ENCODE measurements at places on chromosomes 16 and 17.

DNA sequence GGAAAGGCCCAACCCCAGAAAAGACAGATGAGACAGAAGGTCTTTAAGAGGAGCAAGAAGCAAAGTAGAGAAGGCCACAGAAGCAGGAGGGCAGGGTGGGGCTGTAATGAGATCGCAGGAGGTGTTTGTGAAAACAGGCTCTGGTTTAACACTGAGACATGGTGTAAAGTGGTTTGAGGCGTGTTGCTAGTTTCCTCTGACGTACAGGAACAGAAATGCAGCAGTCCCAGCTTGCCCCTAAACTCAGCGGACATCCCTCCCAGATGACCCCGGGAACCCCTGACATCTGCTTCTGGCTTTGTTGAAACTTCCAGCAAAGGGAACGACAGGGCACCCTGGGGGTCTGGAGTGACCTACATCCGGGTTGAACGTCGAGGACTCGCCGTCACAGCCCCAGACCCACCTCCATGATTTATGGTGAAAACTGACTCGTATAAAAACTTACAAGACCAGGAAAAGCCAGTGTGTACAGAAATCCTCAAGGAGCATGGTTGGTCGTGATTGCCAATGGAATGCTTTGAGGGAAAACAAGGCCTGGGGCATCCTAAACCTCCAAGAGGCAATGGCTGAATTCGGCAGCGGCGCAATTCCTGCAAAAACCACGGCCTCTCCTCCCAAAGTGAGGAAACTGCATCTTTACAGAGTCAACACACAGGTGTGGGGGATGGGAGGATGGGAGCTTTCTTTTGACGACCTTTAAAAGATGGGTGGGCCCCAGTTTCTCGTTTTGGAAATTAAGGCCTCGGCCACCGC, 25.8 kb downstream of the LITAF start:
- no peak for DNase-seq

DNA sequence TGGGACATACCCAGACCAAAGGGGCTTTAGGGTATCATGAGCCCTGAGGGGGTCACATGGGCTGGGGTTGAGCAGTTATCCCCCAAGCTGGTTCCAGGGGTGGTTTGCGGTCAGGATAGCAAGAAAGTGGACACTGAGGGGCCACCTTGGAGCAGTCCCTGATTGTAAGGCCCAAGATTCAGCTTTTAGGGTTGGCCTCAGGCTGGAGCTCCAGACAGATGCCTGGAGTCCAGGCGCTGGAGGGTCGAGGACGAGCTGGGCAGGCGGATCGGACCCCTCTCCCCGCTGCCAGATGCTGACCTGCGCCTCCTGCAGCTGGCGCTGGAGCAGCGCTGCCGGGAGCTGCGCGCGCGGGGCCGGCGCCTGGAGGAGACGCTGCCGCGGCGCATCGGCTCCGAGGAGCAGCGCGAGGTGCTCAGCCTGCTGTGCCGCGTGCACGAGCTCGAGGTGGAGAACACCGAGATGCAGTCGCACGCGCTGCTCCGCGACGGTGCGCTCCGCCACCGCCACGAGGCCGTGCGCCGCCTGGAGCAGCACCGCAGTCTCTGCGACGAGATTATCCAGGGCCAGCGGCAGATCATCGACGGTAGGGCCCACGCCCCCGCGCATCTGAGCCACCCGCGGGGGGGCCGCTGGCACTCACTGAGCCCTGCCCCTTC, 10.0 kb downstream of the BTBD17 start:
- DNase-seq = no peak

DNA sequence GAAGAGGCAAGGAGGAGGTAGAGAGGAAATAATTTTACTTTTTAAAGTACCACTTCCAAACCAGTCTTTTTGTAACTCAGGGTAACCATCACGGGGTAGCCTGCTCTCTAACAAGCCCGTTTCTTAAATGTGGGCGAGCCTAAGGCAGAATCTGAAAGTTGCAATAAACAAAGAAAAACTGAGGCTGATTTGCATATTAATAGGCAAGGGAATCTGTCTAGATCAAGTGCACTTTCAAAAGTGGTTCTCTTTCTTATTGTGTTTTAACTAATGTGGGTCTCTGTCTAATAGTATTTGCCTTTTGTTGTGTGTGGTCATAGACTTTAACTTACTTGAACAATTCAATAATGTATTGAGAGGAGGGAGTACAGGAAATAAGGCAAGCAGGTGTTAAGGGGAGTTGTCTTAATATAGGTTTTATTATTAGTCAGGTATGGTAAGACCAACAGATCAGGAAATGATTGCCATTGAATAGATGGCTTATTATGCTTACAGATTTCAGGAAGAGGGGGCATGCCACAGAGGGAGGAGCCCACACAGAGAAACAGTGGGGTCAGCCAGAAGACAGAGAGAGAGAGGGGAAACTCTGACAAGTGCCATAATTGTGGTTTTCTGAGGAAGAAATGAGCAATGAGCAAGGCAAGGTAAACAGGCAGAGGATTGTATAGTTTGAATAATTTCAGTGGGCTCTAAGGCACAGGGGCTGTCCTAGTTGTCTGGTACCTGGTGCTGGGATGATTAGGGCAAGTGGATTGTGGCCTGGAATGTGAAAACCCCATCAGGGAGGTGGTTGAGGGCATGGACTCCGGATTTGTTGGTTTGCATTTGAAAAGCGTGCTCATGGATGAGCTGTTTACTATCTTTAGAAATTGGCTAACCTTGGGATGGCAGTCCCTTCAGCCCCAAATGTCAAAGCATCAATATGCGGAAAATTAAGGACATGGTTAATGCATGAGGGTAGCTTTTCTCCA, 237.2 kb downstream of the TOX3 start:
- DNase-seq = no peak

- no peak for DNase-seq
Observed at GRCh38 chr16:72975809-72976437, 72.0 kb downstream of the ZFHX3 start.

GRCh38 chr17:81641825-81642489, 5.0 kb downstream of the TSPAN10 start:
- no peak for DNase-seq

GRCh38 chr17:44901411-44901921, 2.2 kb upstream of the EFTUD2 start:
- DNase-seq = no peak

- no peak for DNase-seq
Observed at GRCh38 chr16:25854141-25854540, 162.4 kb downstream of the HS3ST4 start.

- DNase-seq = no peak
Observed at GRCh38 chr16:57755061-57755684, 19.6 kb downstream of the KATNB1 start.

GRCh38 chr17:51618476-51618875, 358.1 kb downstream of the UTP18 start:
- DNase-seq = no peak

DNA sequence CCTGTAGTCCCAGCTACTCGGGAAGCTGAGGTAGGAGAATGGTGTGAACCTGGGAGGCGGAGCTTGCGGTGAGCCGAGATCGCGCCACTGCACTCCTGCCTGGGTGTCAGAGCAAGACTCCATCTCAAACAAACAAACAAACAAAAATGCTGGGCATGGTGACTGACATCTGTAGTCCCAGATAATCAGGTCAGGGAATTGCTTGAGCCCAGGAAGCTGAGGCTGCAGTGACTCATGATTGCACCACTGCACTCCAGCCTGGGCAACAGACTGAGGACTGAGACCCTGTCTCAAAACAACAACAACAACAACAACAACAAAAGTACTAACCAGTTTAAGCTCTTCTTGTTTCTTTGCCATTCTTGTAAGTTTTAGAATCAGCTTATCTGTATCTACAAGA, 383.0 kb upstream of the PMFBP1 start:
- no peak for DNase-seq

DNA sequence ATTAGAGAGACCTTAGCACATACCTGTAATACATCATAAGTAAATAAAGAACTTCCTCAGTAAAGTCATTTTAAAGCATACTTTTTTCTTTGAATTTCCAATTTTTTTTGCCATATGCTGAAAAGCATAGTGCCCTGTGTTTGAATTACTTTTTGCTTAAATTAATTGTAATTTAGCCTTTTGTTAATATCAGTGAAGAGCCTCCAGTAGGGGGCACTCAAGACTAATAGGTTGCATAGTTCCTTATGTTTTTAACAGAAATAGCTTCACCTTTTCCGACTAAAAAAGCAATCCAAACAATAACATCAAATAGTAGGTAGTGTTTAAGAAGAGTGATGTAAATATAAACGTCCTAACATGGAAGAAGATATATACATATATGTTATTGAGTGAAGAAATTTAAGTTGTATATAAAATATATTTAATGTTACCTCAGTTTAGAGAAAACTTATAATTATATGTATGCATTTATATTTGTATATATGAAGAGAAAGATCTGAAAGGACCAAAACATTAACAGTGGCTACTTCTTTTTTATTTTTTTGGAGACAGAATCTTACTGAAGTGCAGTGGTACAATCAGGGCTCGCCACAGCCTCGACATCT, 18.6 kb downstream of the RAD51C start:
- no peak for DNase-seq

DNA sequence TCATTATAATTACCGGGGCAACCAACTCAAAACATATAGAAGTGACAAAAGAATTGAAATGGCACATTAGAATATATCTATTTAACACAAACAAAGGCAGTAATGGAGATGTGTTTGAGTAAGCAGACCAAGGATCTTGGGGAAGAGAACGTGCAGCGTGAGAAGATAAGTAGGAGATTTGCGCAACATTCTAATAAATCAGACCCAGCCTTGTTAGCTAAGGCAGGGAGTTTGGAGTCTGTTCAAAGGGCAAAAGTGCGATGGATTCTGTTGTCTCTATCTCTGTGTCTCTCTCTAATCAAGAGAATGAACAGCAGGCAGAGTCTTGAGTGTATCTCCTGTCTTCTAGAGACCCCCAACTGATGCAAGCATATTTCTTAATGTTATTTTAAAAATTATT, 55.0 kb upstream of the FA2H start:
- DNase-seq = no peak

DNA sequence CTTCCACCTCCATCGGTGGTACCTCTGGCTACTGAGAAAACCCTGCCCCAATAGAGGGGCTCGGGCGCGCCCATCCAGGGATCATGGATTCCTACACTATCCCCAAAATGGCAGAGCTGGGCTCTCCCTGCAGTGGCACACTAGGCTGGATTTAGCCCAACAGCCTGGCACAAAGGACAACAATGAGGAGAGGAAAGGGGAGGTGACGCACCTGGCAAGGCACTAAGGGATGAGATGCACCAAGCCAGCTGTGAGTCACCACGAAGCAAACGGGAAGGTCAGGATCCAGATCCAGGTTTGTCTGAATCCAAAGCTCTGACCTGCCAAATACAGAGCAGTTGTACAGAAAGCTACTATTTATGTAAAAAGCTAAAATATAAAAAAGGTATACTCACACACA, 18.1 kb downstream of the UBE2O start:
- DNase-seq = no peak

GRCh38 chr17:47803201-47803600, 18.4 kb downstream of the OSBPL7 start:
- DNase-seq = no peak

DNA sequence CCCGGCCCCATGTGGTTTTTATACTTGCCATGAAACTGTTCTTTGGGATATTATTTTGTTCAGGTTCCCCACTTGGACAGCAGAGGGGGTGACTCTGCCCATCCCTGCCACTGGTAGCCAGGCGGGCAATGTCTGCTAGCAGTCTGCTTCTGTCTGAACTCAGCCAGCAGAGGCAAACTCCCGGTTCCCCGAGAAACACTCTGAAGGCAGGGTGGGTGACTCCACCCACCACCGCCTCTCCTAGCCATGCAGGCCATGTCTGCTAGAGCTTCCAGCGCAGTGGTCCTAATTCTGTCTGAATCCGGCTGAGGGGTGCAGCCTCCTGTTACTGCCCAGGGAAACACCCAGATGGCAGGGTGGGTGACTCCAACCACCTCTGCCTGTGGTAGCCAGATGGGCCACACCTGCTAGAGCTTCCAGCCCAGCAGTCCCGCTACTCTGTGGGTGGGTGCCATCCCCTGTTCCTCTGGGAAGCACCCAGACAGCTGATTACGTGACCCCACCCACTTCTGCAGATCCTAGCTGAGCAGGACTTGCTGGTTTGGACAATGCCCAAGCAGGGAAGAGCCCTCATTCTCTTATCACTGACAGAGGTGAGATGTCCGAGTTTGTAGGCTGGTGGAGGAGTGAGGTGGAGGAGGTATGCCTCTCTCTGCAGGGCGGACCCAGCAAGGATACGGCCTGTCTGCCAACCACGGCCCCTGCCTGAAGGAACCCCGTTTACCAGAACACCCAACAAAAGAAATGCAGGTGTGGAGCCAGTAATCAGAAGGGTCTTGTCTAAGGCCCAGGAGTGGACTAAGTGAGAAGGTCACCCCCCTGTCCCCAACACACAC, 22.4 kb downstream of the NLRP1 start:
- no peak for DNase-seq

- DNase-seq = no peak
Observed at GRCh38 chr17:78628547-78629435, 51.6 kb upstream of the DNAH17 start.

DNA sequence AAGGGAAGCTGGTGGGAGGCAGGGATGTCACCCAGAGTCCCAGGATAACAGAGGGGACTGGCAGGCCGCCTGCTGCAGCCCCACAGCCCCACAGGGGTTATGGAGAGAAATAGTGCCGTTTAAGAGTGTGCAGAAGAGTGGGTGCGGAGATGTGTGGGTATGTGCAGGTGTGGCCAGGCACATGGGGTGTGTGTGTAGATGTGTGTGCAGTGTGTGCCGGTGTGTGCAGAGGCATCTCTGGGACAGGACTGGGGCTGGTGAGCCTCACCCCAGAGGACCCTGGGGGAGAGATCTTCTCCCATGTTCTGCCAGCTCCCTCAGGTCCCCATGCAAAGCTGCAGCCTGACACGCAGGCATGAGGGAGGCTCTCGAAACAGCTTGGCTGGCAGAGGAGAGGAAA, 157.4 kb downstream of the RBFOX3 start:
- no peak for DNase-seq

- DNase-seq = no peak
Observed at GRCh38 chr16:13390093-13390985, 488.9 kb downstream of the SHISA9 start.
